ENCODE measurements at places on chromosomes 3 and 15.

- DNase-seq: no peak
These were observed 109.5 kb downstream of the DPH6 start for GRCh38 chr15:35436422-35436821.

DNA sequence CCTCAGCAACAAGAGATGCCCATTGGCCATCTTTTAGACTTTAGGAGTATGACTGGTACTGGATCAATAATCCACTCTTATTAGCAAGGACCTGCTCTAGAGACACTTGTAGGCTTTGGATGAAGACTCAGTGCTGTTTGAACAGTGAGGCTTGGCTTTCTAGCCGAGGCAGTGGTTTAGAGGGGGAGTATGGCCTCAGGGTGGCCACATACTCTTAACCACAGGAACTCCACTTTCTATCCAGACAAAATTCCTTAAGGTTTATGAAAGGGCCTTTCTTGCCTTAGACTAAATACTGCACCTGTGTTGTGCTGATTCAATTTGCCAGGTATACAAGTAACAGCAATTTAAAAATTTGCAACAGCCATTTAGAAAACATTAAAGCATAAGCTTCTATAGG lies 1046.3 kb downstream of the DIPK2A start:
- peak; percentile 3 for DNase-seq

DNA sequence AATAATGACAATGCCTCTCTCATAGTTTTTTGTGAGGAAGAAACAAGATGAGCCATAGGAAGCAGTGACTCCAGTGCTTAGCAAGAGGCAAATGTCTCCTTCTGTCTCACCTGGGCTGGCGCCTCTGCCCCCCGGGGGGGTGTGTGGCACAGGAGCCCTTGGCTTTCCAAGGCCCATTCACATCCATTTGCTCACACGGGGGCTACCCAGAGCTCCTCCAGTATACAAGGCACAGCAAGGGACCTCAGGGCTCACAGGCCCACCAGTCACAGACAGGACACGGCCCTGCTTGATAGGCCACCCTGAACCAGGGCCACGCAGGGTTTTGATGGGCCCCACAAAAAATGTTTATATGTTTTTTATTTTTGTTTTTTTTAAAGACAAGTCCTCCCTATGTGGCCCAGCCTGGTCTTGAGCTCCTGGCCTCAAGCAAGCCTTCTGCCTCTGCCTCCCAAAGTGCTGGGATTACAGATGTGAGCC lies 21.9 kb upstream of the EHD4 start:
- no peak for DNase-seq

- no peak for DNase-seq
These were observed 77.0 kb upstream of the GBE1 start for GRCh38 chr3:81838457-81838856.

DNA sequence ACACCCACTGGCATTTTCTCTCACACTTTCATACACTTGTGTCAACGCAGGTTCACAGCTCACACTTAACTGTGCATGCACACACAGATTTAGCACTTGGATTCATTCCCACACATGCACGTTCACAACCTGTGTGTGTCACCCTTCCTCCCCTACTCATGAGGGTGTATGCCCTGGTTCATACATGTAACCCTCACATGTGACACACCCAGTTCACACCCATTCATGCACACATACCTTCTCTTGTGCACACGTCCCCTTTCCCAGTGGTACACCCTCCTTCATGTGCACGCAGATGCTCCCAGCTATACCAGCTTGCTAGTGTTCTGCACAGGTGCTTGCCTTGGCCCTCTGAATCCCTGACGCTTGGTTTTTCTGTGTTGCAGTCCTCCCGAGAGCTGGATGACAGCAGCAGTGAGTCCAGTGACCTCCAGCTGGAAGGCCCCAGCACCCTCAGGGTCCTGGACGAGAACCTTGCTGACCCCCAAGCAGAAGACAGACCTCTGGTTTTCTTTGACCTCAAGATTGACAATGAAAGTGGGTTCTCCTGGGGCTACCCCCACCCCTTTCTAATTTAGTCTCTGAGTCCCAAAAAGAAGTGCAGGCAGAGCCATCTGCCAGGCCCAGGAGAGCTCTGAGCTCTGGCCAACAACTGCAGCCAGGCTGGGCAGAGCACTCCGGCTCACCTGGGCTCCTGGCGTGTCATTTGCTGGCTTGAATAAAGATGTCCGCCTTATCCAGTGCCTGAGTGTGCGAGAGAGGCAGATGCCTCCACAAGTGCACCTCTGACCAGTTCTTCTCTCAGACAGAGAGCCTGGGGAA lies 39.5 kb downstream of the GOLGA6A start:
- no peak for DNase-seq

DNA sequence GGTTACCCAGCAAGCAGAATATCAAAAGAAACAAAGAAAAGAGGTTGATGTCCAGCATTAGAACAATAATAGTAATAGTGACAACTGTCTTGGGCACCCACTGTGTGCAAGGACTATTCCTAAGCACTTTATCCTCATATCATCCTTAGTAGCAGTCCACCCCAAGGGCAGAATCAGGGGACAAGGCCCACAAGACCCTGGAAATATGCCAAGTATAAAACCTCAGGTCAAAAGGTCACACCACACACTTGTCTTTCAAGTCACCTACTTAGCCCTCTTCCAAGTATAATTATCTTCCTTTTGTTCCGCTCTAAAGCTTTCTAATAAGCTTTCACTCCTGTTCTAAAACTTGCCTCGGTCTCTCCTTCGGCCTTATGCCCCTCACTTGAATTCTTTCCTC lies 124.0 kb upstream of the STT3B start:
- DNase-seq: no peak

GRCh38 chr3:12273045-12273695 lies 15.7 kb upstream of the PPARG start:
- DNase-seq: no peak

GRCh38 chr3:67587811-67588210 lies 66.6 kb downstream of the SUCLG2 start:
- DNase-seq: no peak

- no peak for DNase-seq
These were observed 82.7 kb upstream of the SELENOK start for GRCh38 chr3:53974324-53974723.

GRCh38 chr3:78402720-78403119 lies 1362.8 kb downstream of the ROBO2 start:
- DNase-seq: no peak

- no peak for DNase-seq
These were observed 70.3 kb downstream of the SLMAP start for GRCh38 chr3:57826245-57826951.

DNA sequence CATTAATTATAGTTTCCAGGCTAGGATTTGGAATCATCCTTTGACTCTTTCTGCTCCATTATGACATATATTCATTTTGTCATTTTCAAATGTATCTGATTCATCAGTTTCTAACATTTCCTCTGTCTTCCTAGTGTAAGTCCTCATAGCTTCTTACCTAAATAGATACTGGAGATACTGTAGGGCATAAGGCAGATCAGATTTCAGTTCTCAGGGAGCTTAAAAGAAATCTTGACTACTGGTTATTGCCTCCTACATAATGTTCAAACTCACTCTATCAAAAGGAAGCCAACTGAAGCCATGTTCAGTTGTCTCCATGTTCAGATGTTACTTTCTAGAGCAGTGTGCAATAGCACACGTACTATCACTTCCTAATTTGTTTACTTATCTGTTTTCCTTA lies 29.6 kb upstream of the CTDSPL2 start:
- DNase-seq: no peak

DNA sequence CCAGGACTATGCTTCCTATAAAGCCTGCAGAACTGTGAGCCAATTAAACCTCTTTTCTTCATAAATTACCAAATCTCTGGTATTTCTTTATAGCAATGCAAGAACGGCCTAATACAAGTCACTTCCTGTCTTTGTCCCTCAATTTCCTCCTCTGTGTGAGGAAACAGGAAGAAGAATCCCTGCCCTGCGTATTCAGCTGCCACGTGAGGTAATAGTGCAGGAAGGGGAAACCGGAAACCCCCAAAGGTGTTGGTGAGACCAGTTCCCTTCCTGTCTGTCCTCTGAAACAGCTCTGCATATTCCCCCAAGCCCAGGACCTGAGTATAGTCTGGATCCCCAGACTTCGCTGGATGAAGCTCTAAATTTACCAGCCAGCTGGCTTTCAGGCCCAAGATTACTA lies 18.1 kb upstream of the PTPN23 start:
- no peak for DNase-seq

Data from HTR-8/SVneo (cell line).